ENCODE measurements at places on chromosomes 13 and 19.

GRCh38 chr13:84400706-84401105 lies 518.4 kb upstream of the SLITRK1 start:
- no peak for DNase-seq

- DNase-seq: no peak
Observed at GRCh38 chr13:95463531-95463930, 89.0 kb upstream of the CLDN10 start.

DNA sequence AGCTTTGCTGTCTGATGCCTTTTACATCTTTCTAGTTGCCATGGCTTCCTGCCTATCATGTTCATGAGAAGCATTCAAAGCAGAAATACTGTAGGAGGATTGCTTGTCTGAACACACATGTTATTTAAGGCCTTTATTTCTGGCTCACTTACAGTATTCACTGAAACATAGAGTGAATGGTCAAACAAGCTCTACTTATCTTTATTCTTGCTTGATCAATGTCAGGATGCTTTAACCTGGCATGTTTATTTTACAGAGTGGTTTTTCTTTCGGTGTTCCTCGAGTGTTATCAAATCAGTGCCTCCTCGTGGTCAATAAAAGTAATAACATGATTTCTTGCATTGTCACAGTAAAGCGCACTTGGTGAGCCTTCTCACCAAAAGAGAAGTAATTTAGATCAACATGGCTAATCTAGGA lies 73.5 kb upstream of the PCDH17 start:
- DNase-seq: peak; percentile 35

GRCh38 chr13:109786457-109787134 lies at the start of gene IRS2:
TSS of gene IRS2 (minus strand) at chr13:109786583. CDS start at chr13:109786053, 530 bp downstream.
- peak; percentile 98 for DNase-seq

GRCh38 chr13:39106216-39107005 lies 68.2 kb downstream of the NHLRC3 start:
- no peak for DNase-seq

- no peak for DNase-seq
Observed at GRCh38 chr13:51178456-51179074, 43.6 kb upstream of the FAM124A start.

DNA sequence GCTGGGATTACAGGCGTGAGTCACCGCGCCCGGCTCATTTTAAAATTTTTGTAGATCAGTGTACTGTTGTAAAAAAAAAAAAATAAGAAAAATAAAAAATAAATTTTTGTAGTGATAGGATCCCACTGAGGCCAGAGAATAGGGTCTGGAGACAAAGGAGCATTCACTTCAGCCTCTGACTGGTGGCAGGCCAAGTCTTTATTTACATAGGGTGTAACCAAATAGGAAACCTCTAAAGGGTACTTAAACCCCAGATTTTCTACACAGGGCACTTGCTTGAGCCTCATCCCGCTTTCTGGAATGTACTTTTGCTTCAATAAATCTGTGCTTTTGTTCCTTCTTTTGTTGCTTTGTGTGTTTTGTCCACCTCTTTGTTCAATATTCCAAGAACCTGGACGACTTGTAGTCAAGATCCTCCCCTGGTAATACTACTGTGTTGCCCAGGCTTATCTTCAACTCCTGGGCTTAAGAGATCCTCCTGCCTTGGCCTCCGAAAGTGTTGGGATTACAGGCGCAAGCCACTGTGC lies 2.1 kb upstream of the PDCD2L start:
- DNase-seq: no peak

DNA sequence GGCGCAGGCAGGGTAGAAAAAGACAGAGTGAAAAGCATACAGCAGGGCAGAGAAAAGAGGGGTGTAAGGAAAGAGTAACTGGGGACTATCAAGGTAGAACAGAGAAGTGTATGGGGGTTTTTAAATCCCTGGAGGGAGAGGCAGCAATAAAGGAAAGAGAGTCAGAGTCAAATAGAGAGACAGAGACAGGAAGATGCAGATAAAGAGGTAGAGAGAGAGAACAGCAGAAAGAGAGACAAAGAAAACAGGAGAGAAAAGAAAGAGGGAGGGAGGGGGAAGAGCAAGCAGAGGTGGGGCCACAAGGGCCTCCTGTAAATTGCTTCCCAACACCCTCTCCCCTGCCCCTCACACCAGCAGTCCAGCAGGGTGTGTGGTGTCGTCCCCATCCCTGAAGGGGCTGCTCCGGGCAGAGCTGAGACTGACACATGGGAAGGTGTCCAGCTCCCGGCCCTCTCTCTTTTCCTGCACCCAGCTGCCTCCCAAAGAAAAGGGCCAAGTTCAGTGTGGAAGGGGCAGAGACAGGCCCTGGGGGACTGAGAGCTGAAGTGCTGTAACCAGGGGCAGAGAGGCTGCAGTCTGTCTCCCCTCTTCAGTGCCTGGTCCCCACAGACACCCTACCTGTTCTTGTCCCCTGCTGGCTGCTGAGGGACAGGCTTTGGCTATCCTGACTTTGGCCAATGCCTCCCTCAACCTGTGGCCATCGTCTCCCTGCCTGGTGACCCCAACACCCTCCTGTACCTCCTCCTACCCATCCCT lies 17.4 kb upstream of the POU2F2 start:
- DNase-seq: no peak

DNA sequence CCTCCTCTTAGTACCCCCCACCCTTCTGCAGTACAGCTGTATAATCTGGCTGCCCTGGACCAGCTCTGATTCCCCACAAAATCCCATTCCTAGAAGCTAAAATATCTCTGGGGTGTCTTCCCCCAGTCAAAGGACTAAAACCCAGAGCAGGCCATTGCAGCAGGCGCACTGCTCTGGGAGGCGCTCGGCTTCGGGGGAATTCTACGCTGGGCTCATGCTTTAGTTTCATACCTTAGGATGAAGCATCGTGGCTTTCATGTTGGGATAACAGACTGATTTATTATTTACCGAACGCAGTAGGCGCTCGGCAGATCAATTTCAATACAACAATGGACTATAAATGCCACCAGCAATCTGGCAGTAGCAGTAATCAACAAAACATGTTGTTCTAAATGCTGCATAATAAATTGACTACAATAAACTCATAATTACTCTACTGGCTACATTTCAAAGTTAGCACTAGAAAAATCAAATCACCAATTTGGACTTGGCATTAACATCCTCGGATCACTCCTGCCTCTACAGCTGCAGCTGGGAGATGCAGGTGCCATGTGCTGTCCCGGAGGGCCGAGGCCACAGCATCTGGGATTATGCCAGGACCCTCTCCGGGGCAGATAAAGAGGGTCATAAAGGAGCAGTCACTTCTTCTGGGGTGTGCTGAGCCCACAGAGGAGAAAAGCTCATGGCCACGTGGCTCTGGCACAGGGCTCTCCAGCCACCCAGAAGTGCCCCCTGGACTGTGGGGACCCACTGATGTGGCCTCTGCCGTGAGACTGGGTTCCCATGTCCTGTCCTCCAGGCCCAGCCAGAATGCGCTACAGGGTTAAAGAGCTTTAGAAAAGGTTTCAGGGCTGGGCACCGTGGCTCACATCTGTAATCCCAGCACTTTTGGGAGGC lies 35.3 kb downstream of the CEBPG start:
- DNase-seq: no peak

DNA sequence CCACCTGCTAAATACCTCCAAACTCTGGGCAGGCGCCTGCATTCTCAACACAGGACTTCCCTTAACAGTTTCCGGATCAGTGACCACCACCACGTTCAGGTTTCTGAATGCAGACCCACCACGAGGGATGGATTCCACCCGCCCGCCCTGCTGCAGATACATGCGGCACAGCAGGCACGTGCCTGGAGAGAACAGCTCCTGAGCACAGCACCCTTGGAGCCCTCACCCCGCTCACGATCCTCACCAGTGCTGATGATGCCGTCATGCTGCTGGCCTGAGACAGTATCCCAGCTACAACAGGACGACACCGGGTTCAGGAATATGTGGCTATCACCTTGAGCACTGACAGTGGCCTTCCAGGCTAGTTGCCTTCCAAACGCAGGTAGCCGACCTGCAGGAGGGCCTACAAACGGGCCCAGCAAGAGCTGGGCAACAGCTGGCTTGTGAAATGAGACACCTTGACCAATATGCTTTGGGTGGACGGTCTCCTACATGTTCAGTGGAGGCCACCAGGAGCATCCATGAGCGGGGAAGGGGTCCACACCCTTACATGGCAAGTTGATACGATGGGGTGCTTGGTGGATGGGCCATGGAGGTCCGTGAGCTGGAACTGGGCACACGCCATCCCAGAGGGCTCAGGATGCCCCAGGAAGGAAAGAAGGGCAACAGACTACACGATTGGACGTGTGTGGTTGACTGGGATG lies 9.9 kb upstream of the QTRT1 start:
- DNase-seq: no peak

DNA sequence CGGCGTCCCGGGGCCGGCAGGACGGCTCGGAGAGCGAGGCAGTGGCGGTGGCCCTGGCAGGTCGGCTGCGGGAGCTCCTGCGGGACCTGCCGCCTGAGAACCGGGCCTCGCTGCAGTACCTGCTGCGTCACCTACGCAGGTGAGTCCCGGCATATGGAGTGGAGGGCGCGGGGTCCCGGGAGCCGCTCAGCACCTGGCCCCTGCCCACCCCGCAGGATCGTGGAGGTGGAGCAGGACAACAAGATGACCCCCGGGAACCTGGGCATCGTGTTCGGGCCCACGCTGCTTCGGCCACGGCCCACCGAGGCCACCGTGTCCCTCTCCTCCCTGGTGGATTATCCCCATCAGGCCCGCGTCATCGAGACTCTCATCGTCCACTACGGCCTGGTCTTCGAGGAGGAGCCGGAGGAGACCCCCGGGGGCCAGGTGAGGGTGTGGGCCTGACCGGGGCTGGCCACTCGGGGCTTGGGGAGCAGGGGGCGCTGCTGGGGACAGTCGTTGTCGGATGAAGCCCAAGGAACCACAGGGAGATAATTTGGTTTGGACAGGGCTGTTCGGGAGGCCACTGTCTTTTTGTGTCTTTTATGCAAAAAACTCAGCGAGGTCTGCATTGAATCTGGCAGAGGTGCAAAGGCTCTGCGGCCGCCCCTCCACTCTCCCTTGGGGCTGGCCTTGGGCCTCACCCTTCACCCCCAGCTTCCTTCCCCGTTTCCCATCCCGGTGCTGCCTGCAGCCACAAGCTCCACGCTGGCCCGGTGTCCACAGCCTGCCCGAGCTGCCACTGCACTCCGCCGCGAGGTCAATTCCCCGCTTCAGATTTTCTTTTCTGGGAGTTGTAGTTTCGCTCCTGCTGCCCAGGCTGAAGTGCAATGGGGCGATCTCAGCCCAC lies 12.0 kb downstream of the POLR2E start:
- DNase-seq: no peak

All from NB4 (cell line).